ENCODE measurements at places on chromosomes 12 and 14.

DNA sequence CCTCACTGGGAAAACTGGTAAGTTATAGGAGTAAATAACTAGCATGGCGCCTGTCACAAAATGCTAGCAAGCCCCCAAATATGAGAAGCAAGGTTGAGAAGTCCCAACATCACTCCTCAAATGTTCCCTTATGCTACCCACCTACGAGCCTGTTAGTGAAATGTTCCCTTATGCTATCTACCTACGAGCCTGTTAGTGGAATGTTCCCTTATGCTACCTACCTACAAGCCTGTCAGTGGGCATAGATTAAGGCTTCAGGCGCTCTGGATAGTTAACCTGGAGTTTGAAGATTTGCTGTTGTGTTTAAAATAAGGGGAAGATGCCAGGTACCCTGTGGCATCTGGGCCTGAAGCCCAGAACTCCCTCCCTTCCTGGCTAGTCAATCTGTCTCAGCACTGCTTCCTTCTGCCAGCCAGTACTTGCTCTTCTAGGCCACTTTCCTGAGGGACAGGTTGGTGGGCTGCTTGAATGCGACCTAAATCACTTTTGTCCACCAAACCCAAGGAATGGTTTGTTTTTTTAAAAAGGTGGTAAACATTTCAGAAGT is 67.1 kb upstream of the SINHCAF start:
- no peak for DNase-seq

DNA sequence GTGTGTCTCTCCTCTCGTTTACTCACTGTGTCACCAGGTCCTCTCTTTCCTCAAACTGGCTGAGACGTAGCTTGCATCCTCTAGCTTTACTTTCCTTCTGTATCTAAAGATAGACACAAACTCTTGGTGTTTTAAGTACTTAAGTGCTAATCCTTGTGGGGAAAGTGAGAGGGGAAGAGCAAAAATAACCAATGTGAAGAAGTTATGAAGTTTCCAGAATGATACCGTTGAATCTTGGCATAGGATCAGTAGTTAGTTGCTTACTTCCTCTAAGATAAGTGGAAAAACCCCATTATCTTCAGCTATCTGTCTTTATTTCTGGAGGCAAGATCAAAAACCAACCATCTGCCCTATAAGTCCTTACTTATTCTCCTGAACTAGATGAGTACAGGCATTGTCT is 10.6 kb downstream of the FAR2 start:
- DNase-seq, result no peak

DNA sequence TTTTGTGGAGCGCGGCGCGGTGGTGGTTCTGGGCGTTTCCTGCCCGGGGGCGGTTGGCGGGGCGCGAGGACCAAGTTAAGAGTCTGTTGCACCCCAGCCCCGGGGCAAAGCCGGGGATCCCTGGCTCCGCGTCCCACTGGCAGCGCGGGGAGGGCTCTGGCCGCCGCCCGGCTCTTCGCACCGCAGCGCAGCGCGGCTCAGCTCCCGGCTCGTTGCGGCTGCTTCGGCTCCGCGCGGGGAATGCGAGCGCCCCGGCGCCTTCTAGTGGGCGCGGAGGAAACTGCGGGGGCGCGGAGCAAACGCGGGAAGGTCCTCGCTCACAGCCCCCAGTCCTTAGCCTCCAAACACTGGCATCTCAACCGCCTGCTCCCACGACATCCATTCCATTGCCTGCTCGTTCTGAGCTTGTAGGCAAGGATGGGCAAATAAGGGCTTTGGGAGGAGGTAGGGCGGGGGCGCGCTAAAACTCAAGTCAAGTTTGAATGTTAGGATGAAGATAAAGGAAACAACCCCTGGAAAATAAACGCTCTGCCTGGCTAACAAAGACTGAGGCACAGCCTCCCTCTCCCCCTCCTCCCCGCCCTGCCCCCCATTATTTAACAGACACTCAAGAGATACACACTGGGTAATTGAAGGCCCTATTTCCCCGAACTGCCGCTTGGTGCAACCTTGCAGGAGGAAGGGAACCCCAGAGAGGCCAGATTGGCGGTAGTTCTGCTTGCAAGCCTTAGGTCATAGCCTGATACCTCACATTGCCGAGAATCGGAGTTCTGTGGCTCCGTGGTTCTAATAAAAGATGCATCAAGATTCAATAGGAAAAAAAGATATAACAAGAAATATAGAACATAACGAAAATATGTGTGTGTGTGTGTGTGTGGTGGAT is at the start of gene B4GALNT1:
B4GALNT1 (minus strand) TSS at position 244 of the 883 bp plus-strand sequence. CDS start 1,069 bp downstream, outside the sequence.
- peak; percentile 80 for DNase-seq

GRCh38 chr12:22130671-22131070 is 84.7 kb downstream of the CMAS start:
- DNase-seq, result no peak

DNA sequence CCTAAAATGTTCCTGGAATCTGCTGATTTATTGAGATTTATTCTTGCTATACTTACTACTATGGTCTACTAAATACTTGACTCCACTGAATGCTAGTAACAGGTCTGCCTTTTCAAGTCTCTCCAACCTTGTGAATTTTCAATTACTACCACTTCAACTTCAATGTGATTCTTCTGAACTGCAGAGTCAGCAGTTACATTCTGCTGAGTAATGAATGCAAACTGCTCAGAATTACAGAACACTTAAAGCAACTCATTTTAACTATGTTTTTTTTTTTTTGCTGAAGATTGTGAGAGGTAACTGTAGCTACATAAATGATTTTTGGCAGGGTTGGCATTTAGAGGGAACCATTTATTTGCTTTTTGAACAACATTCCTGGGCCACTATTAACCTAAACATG is 41.8 kb downstream of the ARF6 start:
- no peak for DNase-seq

- DNase-seq, result no peak
These were observed 106.5 kb upstream of the PRKD1 start for GRCh38 chr14:30034152-30034551.

- no peak for DNase-seq
These were observed 147.1 kb downstream of the PHLDA1 start for GRCh38 chr12:75884465-75884985.

GRCh38 chr12:15629108-15629507 is 160.1 kb downstream of the EPS8 start:
- DNase-seq, result peak; percentile 53

DNA sequence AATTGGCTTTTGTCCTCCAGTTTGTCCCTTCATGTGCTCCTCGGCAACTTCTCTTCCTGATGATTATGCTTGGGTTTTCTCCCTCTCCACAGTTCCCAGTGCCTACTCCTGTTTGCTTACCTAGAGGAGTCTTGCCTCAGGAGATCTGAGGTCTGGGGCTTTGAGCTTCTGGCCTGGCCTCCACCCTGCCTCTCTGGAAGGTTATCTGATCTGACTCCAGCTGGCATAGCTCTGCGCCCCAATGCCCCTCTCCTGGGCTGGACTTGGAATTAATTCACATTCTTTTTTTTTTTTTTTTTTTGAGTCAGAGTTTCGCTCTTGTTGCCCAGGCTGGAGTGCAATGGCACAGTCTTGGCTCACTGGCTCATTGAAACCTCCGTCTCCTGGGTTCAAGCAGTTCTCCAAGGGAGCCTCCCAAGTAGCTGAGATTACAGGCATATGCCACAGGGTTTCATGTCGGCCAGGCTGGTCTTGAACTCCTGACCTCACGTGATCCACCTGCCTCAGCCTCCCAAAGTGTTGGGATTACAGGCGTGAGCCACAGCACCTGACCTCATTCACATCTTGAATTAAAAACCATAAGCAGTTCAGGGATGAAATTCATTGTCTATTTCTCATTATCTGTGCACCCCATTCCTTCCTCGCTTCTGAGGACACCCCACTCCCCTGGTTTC is 33.5 kb downstream of the CFL2 start:
- no peak for DNase-seq
